NCI-H1417 treated with DMSO at 0.1 percent for 48 hours (cell line): ENCODE measurements at places on chromosomes 5 and 9.

- DNase-seq, result no peak
Observed at GRCh38 chr5:128213340-128213739, 129.8 kb downstream of the SLC12A2 start.

- DNase-seq, result no peak
Observed at GRCh38 chr5:1312993-1313833, 18.3 kb upstream of the TERT start.

DNA sequence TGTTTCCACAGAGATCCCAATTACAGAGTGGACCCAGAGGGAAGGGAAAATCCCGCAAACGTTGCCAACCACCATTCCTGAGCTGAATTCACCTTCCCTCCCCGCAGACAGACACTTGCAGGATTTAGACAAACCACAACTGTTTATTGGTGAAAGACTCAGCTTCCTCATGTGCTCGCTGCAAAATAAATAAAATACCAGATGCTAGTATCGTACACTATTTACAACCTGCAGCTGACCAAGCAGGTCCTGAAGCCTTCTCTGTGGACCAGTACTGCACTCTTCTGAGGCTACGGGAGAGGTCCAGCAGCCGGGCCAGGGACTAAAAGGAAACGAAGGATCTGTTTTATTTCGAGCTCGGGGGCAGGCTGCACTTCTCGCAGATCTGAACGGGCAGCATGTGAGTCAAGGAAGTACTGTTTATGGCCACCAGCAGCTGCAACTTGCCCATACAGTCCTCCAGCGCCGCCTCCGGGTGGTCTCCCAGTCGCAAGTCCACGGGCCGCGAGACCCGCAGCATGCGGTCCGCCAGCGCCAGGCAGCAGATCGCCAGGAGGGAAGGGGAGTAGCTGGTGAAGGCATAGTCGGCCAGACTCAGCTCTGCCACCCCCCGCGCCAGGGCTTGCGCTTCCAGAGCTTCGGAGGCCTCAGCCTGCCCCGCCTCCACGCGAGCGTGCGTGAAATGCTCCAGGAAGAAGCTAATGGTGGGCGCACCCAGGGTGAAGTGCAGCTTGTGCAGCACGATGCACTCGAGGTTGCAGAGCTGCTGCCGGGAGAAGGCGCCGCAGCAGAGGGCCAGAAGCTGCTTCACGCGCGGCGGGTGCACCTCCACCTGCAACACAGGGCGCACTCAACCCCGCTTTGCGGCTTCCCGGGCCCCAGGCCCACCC lies 2.1 kb downstream of the CCNO start:
- no peak for DNase-seq

- DNase-seq, result no peak
Observed at GRCh38 chr9:22469928-22470544, 23.4 kb downstream of the DMRTA1 start.

DNA sequence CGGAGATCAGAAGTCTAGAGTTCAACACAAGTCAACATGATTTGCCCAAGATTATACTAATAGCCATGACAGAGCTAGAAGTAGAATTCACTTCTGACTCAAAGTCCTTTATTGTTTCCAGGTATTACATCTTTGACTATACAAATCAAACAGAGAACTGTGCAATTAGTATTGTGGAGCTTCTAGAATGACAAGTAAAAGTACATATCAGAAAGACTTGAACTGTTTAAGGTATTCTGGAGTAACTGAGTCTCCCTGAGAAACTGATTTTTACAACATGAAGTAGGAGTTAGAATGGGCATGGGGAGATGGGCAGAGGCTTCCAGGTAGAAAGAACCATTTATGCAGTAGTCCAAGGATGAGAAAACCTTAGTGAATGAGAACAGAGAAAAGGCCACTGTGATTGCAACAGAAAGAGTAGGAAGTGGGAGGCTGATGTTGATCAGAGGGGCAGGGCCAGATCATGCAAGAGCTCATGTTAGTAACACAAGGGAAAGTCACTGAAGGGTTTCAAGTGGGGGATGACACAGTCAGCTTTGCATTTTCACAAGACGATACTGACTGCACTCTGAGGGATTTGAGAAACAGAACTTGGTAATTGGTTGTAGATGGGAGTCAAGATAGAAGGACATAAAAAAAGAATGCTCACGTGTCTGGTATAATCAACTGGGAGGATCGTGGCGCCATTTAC lies 280.7 kb downstream of the RFX3 start:
- DNase-seq, result no peak
